ENCODE measurements at places on chromosomes 6 and 20. TPM values are rescaled to one million over a fixed set of nuclear protein-coding genes. Genes with fewer than 3 reads are reported as not detected.

The PGBD1 gene
- 15.5 TPM for total RNA-seq

The VSX1 gene
- total RNA-seq: under 0.01 TPM

The CDH26 gene
- total RNA-seq: 2.5 TPM

The NOTCH4 gene
- total RNA-seq: 4.4 TPM

The RIMS1 gene
- total RNA-seq: 233 TPM

The GABRR1 gene
- not detected for total RNA-seq
